ENCODE measurements at places on chromosomes 1 and 21. TPM values are rescaled to one million over a fixed set of nuclear protein-coding genes. Genes with fewer than 3 reads are reported as not detected.

Gene TNFRSF18
- 0.90 TPM for total RNA-seq

DNA sequence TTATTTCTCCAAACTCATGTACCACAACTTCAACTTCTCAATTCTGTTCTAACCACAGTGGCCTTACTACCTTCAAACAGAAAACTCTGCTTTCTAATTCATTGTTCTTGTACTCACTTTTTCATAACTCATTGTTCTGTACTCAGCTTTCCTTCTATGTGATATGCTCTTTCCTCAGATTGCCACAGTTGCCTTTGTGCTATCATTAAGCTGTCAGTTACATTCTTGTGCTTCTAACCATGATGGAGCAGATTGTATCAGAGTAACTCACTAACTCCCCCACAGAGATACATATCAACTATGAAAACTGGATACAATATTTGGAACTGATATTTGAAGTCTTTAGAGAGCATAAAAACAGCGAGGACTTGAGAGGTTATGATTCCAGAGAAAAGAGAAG lies 1213.7 kb downstream of the KCNT2 start:
- no peaks in the 10 kb centered on the region for H3K27me3 ChIP-seq
- H3K4me1 ChIP-seq, result no peaks in the 10 kb centered on the region
- no peak for DNase-seq
- no peak overlapping the region for H3K27ac ChIP-seq
- no peaks in the 10 kb centered on the region for H3K36me3 ChIP-seq
- no peak overlapping the region for H3K4me3 ChIP-seq

Gene GUCA2B
- not detected for total RNA-seq

- no peak for DNase-seq
- no peak overlapping the region for H3K27ac ChIP-seq
Observed at GRCh38 chr1:219040291-219040690, 133.4 kb upstream of the LYPLAL1 start.

- H3K4me1 ChIP-seq, result no peaks in the 10 kb centered on the region
- H3K27me3 ChIP-seq, result no peaks in the 10 kb centered on the region
- H3K36me3 ChIP-seq, result no peaks in the 10 kb centered on the region
- H3K27ac ChIP-seq, result no peak overlapping the region
Observed at GRCh38 chr1:87250336-87250735, 78.3 kb upstream of the LMO4 start.

Gene FCER1A
- total RNA-seq, result not detected

Gene SMAP2
- 33.6 TPM for total RNA-seq

Gene ANKRD35
- 0.11 TPM for total RNA-seq

Measured in Karpas-422 (cell line).